ENCODE measurements at places on chromosomes 12 and 14. TPM values are rescaled to one million over a fixed set of nuclear protein-coding genes. Genes with fewer than 3 reads are reported as not detected.

- no peak for DNase-seq
Observed at GRCh38 chr12:32298917-32299316, 100.4 kb upstream of the FGD4 start.

- DNase-seq: peak; percentile 81
Observed at GRCh38 chr12:1611803-1612572, 17.0 kb upstream of the WNT5B start.

GRCh38 chr14:34665785-34666435 lies 36.0 kb upstream of the SNX6 start:
- DNase-seq: peak; percentile 84

DNA sequence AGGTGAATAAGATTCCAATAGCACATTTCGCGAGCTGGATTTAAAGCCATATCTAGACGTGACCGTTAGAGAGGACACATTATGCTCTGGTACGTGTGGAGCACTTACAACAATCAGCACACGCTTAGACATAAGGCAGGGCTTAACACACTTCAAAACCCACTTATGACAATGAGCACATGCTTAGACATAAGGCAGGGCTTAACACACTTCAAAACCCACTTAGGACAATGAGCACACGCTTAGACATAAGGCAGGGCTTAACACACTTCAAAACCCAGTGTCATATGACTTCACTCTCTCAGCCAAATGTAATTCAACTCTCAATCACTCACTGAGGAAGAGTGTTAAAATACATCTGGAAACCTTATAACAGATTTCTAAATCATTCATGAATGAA lies 11.2 kb upstream of the PLD4 start:
- DNase-seq: no peak

- DNase-seq: no peak
Observed at GRCh38 chr12:52323001-52323400, 1.8 kb upstream of the KRT83 start.

DNA sequence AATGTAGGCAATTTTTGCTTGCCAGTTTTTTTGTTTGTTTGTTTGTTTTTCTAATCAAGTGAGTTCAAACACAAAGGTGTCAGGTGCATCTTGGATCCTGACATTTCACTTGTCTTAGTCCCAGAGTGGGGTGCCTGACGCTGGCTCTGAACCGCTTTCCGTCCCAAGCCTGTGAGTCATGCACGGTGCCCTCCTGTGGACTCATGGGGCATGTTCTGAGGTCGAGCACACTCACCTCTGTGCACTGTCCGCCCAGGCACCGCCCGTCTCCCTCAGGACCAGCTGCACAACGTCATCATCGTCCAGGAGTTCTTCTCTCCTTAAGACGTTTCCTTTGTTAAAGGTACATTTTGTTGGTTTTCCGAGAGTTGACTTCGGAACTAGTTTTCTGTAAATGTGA lies 98.2 kb downstream of the GLT1D1 start:
- DNase-seq: no peak

GRCh38 chr12:93145086-93145485 lies 216.0 kb upstream of the EEA1 start:
- DNase-seq: peak; percentile 82

DNA sequence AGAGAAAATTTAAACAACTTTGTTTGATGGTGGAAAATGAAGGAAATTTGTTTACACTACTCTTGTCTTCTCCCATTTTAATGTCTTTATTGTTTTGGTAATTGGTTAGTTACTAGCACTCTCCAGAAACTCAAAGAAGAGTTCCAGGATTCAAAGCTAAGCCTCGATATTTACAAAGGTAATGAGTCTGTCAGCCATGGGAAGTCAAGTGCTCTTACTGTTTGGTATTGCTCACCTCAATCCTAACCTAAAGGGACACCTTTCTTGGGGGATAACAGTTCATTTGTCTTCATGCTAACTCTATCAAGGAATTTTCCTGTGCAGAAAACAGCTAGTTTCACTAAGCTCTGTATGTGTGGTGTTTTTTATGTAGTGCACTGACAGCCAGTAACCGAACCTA lies 222.9 kb upstream of the LMO3 start:
- no peak for DNase-seq

GRCh38 chr12:8712572-8712971 lies 14.8 kb downstream of the RIMKLB start:
- no peak for DNase-seq

- DNase-seq: peak; percentile 12
Observed at GRCh38 chr12:98743362-98743953, 98.4 kb downstream of the APAF1 start.

GRCh38 chr12:78406828-78407227 lies 457.7 kb upstream of the SYT1 start:
- DNase-seq: no peak

DNA sequence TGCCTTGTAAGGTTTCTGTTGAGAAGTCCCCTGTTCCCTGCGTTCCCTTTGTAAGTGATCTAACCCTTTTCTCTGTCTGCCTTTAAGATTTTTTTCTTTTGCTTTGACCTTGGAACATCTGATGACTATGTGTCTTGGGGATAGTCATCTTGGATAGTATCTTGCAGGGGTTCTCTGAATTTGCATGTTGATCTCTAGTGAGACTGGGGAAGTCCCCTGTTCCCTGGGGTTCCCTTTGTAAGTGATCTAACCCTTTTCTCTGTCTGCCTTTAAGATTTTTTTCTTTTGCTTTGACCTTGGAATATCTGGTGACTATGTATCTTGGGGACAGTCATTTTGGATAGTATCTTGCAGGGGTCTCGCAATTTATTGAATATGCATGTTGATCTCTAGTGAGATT lies 38.2 kb upstream of the TMX1 start:
- DNase-seq: no peak

Gene PRR4
- total RNA-seq: 0.53 TPM

Gene USP44
- 0.13 TPM for total RNA-seq

Gene ARPC3
- 204 TPM for total RNA-seq

Gene GPR135
- 0.26 TPM for total RNA-seq

Gene POTEM
- not detected for total RNA-seq

Gene KRT75
- 7.3 TPM for total RNA-seq

Gene POTEG
- not detected for total RNA-seq

Measured in bronchial epithelial cell (primary cell).